ENCODE measurements at places on chromosomes 3 and 15. TPM values are rescaled to one million over a fixed set of nuclear protein-coding genes. Genes with fewer than 3 reads are reported as not detected.

CPB1 gene
- 3.9 TPM for polyA plus RNA-seq

GRCh38 chr3:186937017-186937875 is 6.9 kb downstream of the ST6GAL1 start:
- DNase-seq: no peak

GRCh38 chr3:194875581-194876402 is 190.1 kb downstream of the FAM43A start:
- no peak for DNase-seq

MYRIP gene
- 0.63 TPM for polyA plus RNA-seq

GRCh38 chr15:56353119-56353518 is 12.1 kb upstream of the TEX9 start:
- no peak for DNase-seq

- no peak for DNase-seq
These were observed 18.8 kb upstream of the PLXND1 start for GRCh38 chr3:129625072-129625874.

GRCh38 chr3:113226491-113226890 is 15.1 kb downstream of the BOC start:
- no peak for DNase-seq

DNA sequence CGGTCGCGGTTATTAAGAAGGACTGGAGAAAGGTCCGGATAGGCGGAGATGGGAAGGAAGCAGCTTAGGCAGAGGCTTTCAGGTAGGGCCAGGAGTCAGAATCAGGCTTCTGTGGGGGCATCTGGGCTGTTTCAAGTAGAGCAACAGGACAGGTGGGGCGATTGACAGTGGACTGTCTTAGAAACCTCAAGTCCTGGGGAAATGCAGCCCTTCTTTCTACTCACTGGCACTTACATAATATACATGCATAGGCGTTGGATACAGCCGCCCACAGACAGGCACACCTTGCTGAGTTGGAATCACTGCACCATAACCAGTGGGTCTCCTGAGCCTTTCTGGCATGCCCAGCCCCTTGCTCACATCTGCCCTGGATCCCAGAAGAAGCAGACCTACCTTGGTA is 730 bp downstream of the MYD88 start:
- no peak for DNase-seq

GBE1 gene
- 29.3 TPM for polyA plus RNA-seq

DNA sequence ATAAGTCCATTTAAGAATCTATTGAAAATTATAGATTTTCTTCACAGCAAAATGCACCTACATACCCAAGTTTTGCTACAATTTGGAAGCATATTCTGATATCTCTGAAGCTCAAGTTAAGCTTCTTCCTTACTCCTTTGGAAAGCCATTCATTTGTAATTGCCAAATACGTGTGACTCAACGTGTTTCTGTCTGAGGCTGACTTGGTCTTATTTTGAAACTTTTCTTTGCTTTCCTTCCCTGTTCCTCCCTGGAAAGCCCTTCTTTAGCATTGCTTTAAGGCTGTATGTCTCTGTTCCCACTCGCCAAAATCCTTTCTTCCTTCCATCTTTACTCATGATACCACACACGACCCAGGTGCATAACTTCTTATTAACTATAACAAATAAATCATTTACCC is 232.0 kb downstream of the ZBBX start:
- no peak for DNase-seq

DNA sequence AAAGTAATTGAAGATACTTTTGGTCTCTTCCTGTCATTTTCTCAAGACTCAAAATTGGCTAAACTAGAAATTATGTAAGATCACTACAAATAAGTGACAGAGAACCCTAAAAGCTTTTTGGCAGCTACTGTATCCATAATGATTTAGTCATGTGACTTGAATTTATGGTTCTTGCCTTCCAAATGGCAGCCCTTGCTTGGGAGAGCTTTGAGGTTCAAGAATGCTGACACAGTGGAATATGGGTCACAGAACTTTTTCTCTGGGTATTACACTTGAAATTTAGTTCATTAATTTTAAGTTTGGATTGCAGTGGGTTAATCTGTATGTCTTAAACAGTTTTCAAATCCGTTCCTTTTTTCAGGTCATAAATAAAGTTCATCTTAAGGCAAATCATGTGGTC is 14.0 kb downstream of the LMLN start:
- no peak for DNase-seq

DNA sequence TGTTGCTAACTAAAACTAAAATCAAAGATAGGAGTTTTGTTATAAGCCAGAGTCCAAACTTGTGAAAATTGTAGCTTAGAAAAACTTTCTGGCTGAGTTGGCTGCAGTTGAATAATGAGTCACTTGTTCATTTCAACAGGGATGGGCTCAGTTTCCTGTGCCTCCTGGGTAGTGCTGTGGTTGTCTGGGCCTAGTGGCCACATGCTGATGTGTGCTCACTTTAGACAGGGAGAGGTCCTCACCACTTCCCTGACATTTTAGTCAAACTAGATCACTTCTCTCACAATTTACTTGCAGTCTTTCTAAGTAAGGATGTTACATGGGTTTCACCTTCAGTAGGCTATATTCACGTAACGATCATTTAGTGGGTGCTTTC is 6.3 kb upstream of the UBE2Q2 start:
- peak; percentile 65 for DNase-seq

TNFAIP8L3 gene
- polyA plus RNA-seq: 28.0 TPM

- DNase-seq: no peak
These were observed 1.1 kb upstream of the C3orf38 start for GRCh38 chr3:88148651-88149050.

ZNF106 gene
- polyA plus RNA-seq: 30.4 TPM

DNA sequence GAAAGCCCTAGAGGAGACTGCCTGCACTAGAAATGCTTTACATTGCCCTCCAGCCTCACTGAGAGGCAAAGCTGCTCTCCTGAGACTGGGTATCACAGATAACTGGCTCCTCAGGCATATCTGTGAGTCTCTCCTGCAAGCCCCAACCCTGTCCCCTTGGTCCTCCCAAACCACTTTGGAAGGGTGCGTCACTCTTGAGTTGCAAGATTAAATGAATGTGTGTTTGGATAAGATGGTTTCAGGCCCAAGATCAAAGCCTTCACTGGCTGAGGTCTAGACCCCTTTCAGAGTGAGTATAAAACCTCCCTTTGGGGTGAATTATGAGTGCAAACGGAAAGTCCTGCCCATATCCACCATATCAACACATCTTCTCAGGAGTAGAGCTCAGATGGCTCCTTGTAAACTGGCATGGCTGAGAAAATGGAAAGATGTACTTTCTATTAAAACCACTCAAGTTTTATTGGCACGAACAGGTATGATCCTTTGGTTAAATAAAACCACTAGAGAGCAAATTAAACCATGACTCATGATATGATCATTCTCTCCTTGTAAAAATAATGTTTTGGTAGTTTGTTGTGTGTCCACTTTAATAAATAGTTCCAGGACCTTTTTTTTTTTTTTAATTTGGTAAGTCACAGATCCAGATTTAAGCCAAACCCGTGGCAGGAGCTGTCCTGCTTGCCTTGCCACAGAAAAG is 164.0 kb downstream of the CHST2 start:
- DNase-seq: no peak

MINDY2 gene
- 10.1 TPM for polyA plus RNA-seq

GRCh38 chr3:120450600-120451271 is at the start of gene FSTL1:
Gene FSTL1 (minus strand): TSS chr3:120450992. CDS start chr3:120450746, 246 bp downstream.
- peak; percentile 79 for DNase-seq

GRCh38 chr15:83747050-83747717 is 93.3 kb downstream of the ADAMTSL3 start:
- no peak for DNase-seq

ZDHHC23 gene
- 0.75 TPM for polyA plus RNA-seq

KCNAB1 gene
- 8.9 TPM for polyA plus RNA-seq

GRCh38 chr15:33309602-33310276 is 1.0 kb upstream of the RYR3 start:
- DNase-seq: peak; percentile 52

DNA sequence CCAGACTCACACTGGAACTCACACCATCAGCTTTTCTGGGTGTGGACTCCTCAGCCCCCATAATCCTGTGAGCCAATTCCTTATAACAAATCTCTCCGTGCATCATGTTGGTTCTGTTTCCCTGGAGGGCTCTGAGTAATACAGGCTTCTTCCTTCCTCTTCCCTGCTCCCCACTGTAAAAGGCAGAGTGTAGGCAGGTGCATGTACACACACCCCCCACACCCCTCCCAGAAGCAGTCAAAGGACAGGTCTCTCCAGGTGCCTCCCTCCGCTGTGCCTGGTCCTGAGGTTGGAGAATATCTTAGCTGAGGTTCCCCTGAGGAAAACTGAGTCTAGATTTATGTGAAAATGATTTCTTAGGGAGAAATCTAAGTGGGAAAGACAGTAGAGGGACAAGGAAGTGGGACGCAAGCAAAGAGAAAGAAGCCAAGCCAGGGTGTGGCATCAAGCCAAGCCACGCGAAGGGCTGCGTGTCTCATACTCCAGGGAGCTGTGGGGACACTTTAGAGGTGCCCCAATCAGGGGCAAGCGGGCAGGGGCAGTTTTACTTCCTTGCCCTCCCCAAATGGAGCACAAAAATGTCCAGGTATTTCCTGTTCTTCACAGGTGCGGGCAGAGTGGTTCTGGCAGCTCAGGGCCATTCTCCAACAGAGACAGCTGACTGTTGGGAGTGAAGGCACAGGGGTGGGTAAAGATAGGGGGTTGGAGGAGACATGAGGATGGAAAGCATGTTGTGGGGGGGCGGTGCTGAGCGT is 86.6 kb downstream of the HMG20A start:
- DNase-seq: no peak

DNA sequence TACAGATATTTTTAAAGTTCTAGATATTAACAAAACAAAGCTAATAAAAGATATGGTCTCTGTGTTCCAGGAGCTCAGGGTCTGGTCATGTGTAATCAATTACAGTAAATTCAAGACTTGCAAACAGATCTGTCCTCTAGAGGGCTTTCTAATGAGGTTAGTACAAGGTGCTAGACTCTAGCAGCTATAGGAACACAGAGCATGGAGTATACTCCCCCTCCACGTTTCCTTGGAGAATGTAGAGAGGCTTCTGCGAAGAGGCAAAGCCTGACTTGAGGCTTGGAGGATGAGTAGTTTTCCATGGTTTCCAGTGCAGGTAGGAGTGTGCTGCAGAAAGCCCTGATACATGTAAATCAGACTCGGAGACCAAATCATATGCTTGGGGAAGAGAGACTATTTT is 32.7 kb upstream of the DLG1 start:
- DNase-seq: no peak

RTP1 gene
- polyA plus RNA-seq: not detected

GRCh38 chr15:91132079-91132478 is 32.0 kb downstream of the SV2B start:
- DNase-seq: no peak

DNA sequence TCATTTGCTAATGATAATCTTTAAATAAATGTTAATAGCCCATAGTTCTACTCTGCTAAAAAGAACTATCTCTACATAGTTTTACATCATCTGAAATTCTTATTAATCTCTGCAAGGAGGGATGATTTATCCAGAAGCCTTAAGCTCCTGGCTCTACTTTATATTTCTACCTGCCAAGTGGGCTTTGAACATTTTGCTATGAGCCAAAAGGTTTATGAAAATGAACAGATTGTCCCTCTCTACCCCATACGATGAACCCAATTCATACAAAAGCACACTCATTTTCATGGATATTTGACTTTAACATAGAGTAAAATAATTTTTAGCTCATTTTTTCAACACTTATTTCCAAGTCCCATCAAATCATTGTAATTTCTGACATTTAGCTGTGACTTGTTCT is 611.0 kb downstream of the NSUN3 start:
- DNase-seq: no peak

HHLA2 gene
- 10.6 TPM for polyA plus RNA-seq

GRCh38 chr3:47527952-47528725 is 14.6 kb upstream of the ELP6 start:
- no peak for DNase-seq

CCDC51 gene
- polyA plus RNA-seq: 9.5 TPM

GRCh38 chr3:68764554-68764953 is 167.8 kb downstream of the TAFA4 start:
- DNase-seq: no peak

DNA sequence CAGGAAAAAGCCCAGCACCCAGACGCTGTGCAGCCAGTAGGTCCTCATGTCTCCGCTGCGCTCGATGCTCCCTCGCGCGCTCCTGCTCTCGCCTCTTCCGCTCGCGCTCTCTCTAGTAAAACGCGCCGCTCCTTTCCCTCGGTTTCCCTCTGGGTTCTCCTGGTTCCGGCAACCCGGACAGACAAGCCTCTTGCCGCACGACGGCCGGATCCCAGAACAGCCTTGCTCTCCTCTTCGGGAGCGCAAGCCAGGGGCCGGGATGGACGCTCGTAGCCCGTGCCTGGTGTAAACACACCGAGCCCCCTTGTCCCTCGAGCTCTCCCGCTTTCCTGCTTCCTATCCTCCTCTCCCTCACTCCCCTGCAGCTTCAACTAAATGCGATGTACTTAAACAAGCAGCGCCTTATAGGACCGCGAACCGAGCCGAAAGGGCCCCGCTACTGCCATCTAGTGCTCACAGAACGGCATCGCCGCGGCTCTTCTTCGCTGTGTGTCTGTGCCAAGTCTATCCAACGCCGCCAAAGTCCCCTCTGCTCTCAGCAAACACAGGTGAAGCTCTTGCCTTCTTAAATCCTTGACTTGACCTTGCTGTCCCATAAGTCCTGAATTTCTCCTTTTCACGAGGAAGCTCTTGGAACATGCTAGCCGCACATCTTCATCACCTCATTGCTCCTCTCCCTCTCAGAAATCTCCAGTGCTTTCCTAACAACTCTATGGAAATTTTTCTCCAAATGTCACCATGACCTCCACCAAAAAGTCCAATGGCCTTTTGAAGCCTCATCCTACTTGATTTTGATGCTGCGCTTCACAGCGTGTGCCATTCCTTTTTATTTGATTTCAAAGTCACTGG is 1037.2 kb downstream of the IGSF11 start:
- peak; percentile 72 for DNase-seq

DNA sequence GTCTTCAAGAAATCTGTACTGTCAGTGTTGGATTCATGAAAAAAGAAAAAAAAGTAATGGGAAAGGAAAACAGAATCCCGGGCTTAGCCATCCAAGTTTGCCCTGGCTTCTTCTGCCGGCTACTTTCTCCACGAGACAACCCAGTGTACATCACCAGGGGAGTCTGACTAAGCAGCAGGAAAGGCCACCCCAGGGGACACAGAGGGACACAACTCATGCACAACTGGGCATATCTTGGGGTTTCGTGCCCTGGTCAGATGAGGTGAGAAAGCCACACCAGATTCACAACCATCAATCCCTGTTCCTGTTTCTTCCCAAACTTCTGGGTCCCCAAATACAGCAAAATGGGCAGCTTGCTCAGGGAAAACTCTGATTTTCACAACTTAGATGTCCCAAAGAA is 33.2 kb downstream of the ADAMTS17 start:
- no peak for DNase-seq

DNA sequence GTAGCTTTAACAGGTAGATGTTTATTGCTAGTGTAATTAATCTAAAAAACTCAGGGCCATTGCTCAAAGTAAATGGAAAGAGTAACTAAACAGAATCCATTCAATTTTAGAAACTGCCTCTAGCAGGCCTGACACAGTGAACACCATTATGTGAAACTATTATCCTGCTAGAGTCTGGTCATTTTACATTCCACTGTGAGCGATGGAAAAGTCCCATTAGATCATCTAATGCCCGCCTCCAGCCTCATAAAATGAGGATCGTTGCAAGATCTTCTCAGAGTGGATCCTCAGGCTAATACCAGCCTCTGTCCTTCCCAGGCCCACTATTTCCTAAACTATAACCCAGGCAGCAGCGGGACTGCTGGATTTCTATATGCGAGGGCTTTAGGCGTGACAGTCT is 107.7 kb downstream of the WDR76 start:
- DNase-seq: no peak

Data from aorta (tissue), 5 donors.